Pancreas (tissue), 10 donors: ENCODE measurements at places on chromosomes 6 and 20. TPM values are rescaled to one million over a fixed set of nuclear protein-coding genes. Genes with fewer than 3 reads are reported as not detected.

Gene NOX3
- not detected for total RNA-seq

Gene EYA2
- 1.7 TPM for total RNA-seq

DNA sequence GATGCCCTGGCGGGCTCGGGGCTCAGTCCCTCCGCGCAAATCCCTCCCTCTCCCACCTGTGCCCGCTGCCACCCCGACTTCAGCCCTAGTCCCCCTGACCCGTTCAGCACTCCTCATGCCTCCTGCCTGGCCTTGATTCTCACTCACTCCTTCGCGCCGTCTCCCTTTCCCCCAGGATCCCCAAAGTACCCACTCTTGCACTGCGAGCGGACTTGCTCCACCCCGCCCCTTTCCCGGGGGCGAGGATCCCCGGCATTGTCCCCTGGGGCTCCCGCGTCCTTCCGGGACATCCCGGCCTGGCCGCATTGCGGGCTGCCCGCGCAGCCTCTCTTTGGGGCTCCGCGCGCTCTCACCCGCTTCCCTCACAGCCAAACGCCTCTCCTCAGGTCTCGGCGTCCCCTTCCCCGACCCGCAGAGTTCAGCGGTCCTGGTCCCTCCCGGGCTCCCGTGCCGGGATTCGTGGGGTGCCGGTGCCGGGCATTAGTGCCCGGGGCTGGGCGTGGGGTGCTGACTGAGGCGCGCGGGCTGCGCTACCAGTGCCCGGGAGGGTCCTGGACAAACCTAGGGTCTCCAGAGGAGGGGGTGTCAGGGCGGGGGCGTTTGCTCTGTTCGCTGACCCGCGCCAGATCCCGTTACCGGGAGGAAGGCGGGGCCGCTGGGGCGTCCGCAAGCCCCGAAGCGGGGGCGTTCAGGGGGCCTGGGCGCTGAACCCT lies 45.5 kb upstream of the SUPT3H start:
- H3K27me3 ChIP-seq = peaks cover 8% of the 10 kb centered on the region
- DNase-seq = peak; percentile 28
- peak overlapping the region; percentile 46 for H3K4me3 ChIP-seq
- H3K27ac ChIP-seq = no peak overlapping the region
- peaks cover 6% of the 10 kb centered on the region for H3K4me1 ChIP-seq
- H3K36me3 ChIP-seq = no peaks in the 10 kb centered on the region

DNA sequence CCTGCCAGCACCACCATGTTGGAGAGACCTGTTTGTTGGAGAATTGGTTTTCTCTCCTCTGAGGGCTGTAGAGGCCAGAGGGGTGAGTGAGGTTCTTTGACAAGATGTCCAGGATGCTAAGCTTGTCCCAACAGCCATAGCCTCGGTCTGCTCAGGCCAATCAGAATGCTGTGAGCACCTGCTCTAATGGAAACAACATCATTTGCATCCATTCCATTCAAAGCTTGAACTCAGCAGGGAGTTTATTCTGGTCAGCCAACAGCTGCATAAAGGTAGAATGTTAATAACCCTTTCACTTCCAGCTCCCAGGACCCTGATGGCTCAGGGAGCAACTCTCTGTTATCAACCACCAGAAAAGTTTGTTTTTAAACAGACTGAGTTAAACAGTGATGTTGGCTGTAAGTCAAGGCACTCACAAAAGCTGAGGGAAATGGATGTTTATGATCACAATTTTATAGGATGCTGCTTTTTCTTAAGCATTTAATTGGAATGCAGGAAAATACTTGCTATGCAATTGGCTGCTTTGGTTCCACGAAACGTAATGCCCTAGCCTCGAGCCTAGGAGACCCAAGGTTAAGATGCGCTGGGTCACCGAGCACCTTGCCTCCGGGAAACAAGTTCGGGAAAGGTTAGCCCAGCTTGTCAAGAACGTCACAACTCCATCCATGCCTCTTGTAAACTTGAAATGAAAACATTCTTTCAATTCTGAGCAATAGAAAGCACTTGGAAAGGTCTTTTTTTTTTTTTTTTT lies 155.2 kb downstream of the NFATC2 start:
- peaks cover 33% of the 10 kb centered on the region for H3K4me1 ChIP-seq
- H3K4me3 ChIP-seq = no peak overlapping the region
- no peaks in the 10 kb centered on the region for H3K27me3 ChIP-seq
- no peak for DNase-seq

DNA sequence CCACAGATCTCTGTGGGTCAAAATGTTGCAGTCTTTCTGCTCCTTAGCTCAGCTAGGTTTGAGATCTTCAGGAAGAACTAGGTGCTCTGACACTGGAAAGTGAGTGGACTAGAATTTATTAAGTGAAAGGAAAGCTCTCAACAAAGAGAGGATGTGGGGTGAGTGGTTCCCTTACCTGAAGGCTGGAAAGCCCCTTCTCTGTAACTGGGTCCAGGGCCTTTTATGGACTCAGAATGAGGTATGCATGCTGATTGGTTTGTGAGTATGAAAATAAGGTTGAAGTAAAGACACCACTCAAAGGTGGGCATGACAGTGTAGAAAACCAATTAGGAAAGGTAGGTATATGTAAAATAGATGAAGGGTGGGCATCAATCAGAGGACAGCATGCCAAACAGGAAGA lies 485.5 kb downstream of the CD109 start:
- no peak overlapping the region for H3K4me3 ChIP-seq
- no peaks in the 10 kb centered on the region for H3K27me3 ChIP-seq
- no peaks in the 10 kb centered on the region for H3K36me3 ChIP-seq
- H3K4me1 ChIP-seq = no peaks in the 10 kb centered on the region
- H3K27ac ChIP-seq = no peak overlapping the region

Gene REM1
- total RNA-seq = not detected

Gene TP53TG5
- total RNA-seq = not detected

DNA sequence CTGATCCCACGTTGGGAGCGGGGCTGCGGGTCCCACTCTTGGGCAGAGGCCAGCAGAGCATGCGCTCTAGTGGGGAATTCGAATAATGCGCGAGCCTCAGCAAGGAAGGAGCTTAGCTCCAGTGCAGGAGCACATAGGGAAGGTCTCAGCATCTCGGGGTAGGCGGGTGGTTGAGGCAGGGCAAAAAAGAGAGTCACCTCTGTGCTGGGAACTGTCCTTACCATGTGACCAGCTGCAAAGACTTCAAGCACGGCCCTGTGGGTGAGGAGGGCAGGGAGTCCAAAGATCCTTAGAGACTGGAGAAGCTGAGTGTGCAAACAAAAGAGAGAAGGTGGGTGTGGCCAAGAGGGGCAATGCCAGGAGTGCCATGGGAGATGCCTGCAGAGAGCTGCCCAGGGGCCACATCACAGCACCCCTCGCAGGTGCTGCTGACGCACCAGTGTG lies 79.2 kb upstream of the CD93 start:
- H3K36me3 ChIP-seq = no peaks in the 10 kb centered on the region
- no peak overlapping the region for H3K27ac ChIP-seq
- no peaks in the 10 kb centered on the region for H3K27me3 ChIP-seq
- H3K4me3 ChIP-seq = no peak overlapping the region
- no peak for DNase-seq
- no peaks in the 10 kb centered on the region for H3K4me1 ChIP-seq

GRCh38 chr6:48101290-48101689 lies 9.7 kb downstream of the PTCHD4 start:
- H3K4me3 ChIP-seq = no peak overlapping the region
- H3K27ac ChIP-seq = no peak overlapping the region
- no peak for DNase-seq
- no peaks in the 10 kb centered on the region for H3K36me3 ChIP-seq

- no peaks in the 10 kb centered on the region for H3K27me3 ChIP-seq
- no peak for DNase-seq
- no peaks in the 10 kb centered on the region for H3K36me3 ChIP-seq
- no peaks in the 10 kb centered on the region for H3K4me1 ChIP-seq
- H3K27ac ChIP-seq = no peak overlapping the region
Measured at GRCh38 chr6:82066196-82066595, 181.3 kb downstream of the IBTK start.

DNA sequence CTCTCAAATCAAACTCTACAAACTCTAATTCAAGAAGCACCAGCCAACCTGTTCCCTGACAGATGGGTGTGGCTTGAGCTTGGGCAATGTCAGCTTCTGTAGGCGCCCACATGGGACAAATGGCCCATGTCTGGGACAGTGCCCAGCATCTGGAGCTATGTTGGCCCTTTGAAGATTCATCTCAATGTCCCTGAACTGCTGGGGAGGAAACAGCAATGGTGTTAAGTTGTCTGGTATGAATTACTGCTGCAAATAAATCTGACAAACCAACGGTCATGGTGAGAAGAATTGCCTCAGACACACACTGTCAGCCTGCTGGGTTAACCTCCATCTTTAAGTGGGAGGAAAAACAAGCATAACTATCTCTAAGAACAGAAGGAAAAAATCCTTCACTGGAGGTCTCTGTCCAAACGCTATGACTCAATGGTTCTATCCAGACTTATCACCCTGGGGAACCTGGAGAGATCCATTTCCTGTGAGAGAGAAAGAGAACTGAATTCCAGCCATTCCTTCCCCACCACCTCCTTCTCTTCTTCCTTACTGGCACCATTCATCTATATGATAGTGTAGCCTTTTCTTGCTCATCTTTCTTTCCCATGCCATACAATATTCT lies 274.9 kb downstream of the CDH26 start:
- H3K4me3 ChIP-seq = no peak overlapping the region
- H3K36me3 ChIP-seq = no peaks in the 10 kb centered on the region
- H3K4me1 ChIP-seq = no peaks in the 10 kb centered on the region
- no peak for DNase-seq

- no peak overlapping the region for H3K4me3 ChIP-seq
- H3K27ac ChIP-seq = no peak overlapping the region
- no peaks in the 10 kb centered on the region for H3K27me3 ChIP-seq
- H3K36me3 ChIP-seq = no peaks in the 10 kb centered on the region
Measured at GRCh38 chr20:43583982-43584432, 6.7 kb upstream of the IFT52 start.

Gene STMND1
- 2.2 TPM for total RNA-seq

Gene LST1
- total RNA-seq = 3.4 TPM

- peak overlapping the region; percentile 92 for H3K27ac ChIP-seq
- H3K27me3 ChIP-seq = no peaks in the 10 kb centered on the region
- H3K36me3 ChIP-seq = no peaks in the 10 kb centered on the region
- peak overlapping the region; percentile 67 for H3K4me3 ChIP-seq
- no peak for DNase-seq
Measured at GRCh38 chr20:25058847-25059810, 1.2 kb upstream of the ACSS1 start.

Gene FOXP4
- 25.7 TPM for total RNA-seq

GRCh38 chr6:136809091-136809860 lies 13.1 kb upstream of the PEX7 start:
- no peak for DNase-seq
- H3K4me3 ChIP-seq = no peak overlapping the region
- no peak overlapping the region for H3K27ac ChIP-seq
- no peaks in the 10 kb centered on the region for H3K27me3 ChIP-seq

Gene RPS18
- total RNA-seq = 1,052 TPM

Gene APOM
- total RNA-seq = 0.87 TPM

Gene PPP1R3G
- total RNA-seq = 0.05 TPM

- peaks cover 21% of the 10 kb centered on the region for H3K4me1 ChIP-seq
- no peaks in the 10 kb centered on the region for H3K27me3 ChIP-seq
- no peak overlapping the region for H3K4me3 ChIP-seq
- no peak for DNase-seq
- no peaks in the 10 kb centered on the region for H3K36me3 ChIP-seq
- no peak overlapping the region for H3K27ac ChIP-seq
Measured at GRCh38 chr6:108565091-108565766, 4.5 kb downstream of the FOXO3 start.

- DNase-seq = no peak
- H3K27me3 ChIP-seq = no peaks in the 10 kb centered on the region
- H3K4me1 ChIP-seq = no peaks in the 10 kb centered on the region
- no peak overlapping the region for H3K27ac ChIP-seq
- no peaks in the 10 kb centered on the region for H3K36me3 ChIP-seq
Measured at GRCh38 chr6:118876198-118876597, 17.8 kb upstream of the ASF1A start.

Gene BCKDHB
- 11.6 TPM for total RNA-seq
